ENCODE measurements at places on chromosomes 5 and 9.

GRCh38 chr5:9230355-9230754 is 315.5 kb downstream of the SEMA5A start:
- no peak for DNase-seq

GRCh38 chr9:130989891-130990290 is 19.1 kb upstream of the LAMC3 start:
- no peak for DNase-seq

- no peak for DNase-seq
Measured at GRCh38 chr5:102946414-102946813, 173.5 kb downstream of the GIN1 start.

DNA sequence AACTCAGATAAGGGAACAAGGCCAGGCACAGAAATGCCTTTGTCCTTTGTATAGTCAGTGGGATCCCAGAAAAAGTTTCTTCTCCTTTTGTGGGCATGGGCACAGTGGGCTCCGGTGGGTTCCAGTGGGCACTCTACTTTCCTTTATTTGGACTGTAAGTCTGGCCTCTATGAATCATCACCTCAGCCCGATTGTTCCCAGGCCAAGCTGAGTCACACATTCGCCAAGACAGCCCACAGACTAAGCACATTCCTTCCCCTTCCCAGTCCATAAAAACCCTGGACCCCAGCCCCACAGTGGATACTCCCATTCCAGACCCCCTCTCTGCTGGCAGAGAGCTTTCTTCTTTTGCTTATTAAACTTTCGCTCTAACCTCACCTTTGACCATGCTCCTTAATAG is 165.0 kb downstream of the FBXL17 start:
- DNase-seq: no peak

- no peak for DNase-seq
Measured at GRCh38 chr5:104355350-104355749, 792.8 kb upstream of the NUDT12 start.

- peak; percentile 31 for DNase-seq
Measured at GRCh38 chr9:85425153-85425611, 316.6 kb downstream of the AGTPBP1 start.

GRCh38 chr5:141382469-141383294 is at the start of gene PCDHGA7:
Gene PCDHGA7, plus strand, starts transcription at chr5:141382742. Its CDS starts 158 bp downstream, at chr5:141382900.
- DNase-seq: peak; percentile 14

DNA sequence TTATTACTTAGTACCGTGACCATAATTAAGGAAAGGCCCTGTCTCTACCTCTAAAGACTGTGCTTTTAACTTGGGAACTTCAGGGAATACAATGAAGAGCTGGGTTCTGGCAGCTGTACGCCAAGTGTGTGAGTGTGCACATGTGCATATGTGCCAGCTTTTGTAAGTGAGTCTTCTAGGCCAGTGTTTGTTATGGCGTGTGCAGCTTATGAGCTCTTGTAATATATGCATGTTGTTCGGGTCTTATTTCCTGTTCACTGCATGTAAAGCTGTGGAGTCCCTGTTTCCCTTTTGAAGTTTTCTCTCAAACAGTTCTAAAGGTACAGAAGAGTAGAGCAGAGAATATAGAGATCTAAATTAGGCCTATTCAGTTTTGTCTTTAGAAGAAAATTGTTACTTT is 30.5 kb downstream of the TGFBR1 start:
- no peak for DNase-seq

DNA sequence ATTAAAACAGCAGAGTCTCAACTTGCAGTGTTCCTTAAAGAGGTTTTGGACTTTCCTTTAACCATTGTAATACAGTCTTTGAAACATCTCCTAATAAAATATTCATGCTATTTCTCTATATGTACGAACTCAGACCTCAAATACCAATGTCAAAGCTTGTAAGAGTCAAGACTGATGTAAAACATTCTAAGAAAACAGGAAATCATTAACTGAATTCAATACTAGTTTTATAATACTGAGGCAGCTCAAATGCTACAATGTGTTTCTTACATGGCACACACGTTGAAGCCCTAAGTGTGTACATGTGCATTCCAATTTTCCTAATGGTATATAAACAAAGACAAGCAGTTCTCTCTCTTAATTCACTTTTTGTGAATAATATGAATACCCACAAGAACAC is 11.6 kb downstream of the PSIP1 start:
- no peak for DNase-seq

GRCh38 chr9:125744616-125745015 is 2.6 kb upstream of the PBX3 start:
- DNase-seq: peak; percentile 51

DNA sequence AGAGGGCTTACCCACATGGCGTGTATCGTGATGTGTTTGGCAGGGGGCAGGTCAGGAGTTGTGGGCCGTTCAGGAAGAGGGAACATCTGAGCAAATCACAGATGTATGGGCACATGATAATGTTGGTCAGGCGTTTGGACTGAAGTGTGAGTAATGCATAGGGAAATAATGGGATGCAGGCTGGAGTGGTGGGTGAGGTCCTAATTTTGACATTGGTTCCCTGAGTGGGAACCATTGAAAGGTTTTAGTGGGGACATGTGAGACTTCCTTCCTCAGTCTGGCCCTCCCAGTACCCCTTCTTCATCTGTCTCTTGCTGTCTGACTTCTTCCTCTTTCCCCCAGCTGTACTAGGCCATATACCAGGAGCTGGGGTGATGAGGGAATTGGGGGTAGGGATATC is 7.6 kb downstream of the OTULIN start:
- DNase-seq: no peak

- no peak for DNase-seq
Measured at GRCh38 chr9:95462249-95463147, 54.3 kb downstream of the PTCH1 start.

DNA sequence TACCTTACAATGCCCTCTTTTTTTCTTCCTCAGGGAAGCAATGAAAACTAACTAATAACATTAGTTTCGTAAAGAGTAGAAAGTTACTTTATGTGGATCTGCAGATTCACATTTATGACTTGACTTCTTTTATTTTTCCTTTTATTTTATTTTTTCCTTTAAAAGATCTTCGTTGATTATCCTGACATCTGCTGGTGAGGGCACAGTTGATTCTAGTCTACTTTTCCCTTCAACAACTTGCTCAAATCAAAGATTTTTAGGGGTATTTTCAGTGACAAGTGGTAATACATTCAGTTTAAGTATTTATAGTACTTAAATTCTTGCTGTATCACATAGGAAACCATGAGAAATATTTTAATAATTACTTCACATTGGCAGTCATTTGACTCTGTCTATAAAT is 4.9 kb downstream of the EDIL3 start:
- no peak for DNase-seq

DNA sequence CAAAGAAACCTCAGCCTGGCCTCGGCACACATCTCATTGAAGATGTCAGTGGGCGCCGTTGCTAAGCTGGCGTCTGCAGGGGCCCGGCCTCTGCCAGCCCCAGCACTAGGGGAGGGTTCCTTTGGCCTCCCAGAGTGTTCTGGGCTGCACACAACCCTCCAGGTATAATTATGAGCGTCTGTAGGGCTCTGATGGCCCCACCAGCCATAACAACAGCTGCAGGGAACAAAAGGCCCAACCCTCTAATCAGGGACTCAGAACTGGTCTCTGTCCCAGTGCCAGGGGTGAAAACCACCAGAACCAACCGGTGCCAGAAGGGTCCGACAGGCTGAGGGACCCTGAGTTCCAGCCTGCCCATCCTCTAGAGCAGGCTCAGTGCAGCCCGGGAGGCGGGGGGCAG is 39.5 kb upstream of the SLC12A7 start:
- DNase-seq: no peak

DNA sequence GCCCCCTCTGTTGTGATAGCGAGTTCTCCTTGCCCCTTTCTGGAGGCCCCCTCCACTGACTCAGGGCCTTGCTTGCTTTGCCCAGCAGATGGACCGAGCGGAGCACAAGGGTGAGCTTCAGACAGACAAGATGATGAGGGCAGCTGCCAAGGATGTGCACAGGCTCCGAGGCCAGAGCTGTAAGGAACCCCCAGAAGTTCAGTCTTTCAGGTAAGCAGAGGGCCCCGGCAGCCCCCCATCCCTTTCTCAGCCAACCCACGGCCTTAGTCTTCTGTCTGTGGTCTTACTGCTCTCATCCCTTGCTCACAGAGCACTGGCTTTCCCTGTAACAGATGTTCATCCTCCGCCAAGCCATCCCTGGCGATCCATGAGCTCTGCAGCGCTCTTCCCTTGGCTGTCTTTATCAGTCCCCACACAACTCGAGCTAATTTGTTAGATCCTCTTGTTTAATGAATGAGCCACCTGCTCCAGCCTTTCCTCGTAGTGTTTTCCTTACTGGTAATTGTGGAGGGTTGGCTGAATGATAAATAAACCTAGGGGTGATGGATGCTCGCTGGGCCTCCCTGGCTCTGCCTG is 18.4 kb upstream of the RARS1 start:
- no peak for DNase-seq

GRCh38 chr9:99288830-99289229 is 66.7 kb downstream of the SEC61B start:
- no peak for DNase-seq

- DNase-seq: no peak
Measured at GRCh38 chr9:77750981-77751340, 102.8 kb upstream of the GNA14 start.

DNA sequence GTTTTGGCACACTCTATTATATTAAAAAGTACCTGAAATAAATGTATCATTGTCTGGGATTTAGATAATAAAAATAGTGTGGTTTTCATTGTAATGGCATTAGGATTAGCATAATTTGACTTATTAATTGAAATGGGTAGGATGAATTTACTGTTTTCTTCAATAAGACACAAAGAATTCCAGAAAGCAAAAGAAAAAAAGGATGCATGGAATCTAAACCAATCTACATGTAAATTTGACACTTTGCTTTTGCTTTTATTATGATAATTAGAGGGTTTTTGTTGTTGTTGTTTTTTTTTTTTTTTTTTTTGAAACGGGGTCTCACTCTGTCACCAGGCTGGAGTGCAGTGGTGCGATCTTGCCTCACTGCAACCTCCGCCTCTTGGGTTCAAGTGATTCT is 304.8 kb upstream of the EFNA5 start:
- DNase-seq: no peak

Measured in HTR-8/SVneo (cell line).